Heart left ventricle (tissue), 16 donors: ENCODE measurements at places on chromosomes 11 and 22. TPM values are rescaled to one million over a fixed set of nuclear protein-coding genes. Genes with fewer than 3 reads are reported as not detected.

Gene OPCML
- not detected for polyA plus RNA-seq

Gene CARD18
- polyA plus RNA-seq, result 0.91 TPM

Gene UFD1
- polyA plus RNA-seq, result 50.3 TPM

Gene TSPAN18
- polyA plus RNA-seq, result 60.4 TPM

Gene IFITM1
- 278 TPM for polyA plus RNA-seq

Gene SCGB1A1
- not detected for polyA plus RNA-seq

Gene ACRV1
- polyA plus RNA-seq, result not detected

Gene SEZ6L
- polyA plus RNA-seq, result 0.04 TPM

Gene HPS5
- polyA plus RNA-seq, result 9.8 TPM

Gene FTH1
- 2,334 TPM for polyA plus RNA-seq

Gene PRR5
- 2.2 TPM for polyA plus RNA-seq

Gene PLEKHB1
- 5.9 TPM for polyA plus RNA-seq

Gene MCM5
- polyA plus RNA-seq, result 5.9 TPM

Gene MS4A4A
- polyA plus RNA-seq, result 8.0 TPM

Gene FIBIN
- 5.7 TPM for polyA plus RNA-seq

Gene SESN3
- 1.0 TPM for polyA plus RNA-seq
